ENCODE measurements at places on chromosomes 5 and 9.

GRCh38 chr5:119302916-119303897 lies 52.6 kb upstream of the TNFAIP8 start:
- DNase-seq, result no peak

- DNase-seq, result no peak
These were observed 319.3 kb upstream of the RPS23 start for GRCh38 chr5:82597437-82597836.

DNA sequence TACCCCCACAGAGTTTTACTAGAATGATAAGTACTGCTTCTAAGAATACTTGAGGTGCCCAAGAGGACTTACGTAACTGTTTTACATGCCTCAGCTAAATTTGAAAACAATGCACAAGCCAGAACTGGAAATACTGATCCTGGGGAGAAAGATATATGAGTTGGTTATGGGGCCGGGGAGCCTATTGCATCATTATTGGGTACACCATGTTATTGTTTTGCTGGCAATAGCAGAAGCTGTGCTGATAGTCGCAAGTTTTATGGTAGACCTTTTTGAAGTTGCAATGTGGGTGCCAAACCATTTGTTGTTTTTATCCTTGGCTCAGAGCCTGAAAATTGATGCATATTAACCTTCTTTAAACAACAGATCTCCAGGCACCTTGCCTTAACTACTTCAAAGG lies 108.4 kb upstream of the DHFR start:
- DNase-seq, result no peak

DNA sequence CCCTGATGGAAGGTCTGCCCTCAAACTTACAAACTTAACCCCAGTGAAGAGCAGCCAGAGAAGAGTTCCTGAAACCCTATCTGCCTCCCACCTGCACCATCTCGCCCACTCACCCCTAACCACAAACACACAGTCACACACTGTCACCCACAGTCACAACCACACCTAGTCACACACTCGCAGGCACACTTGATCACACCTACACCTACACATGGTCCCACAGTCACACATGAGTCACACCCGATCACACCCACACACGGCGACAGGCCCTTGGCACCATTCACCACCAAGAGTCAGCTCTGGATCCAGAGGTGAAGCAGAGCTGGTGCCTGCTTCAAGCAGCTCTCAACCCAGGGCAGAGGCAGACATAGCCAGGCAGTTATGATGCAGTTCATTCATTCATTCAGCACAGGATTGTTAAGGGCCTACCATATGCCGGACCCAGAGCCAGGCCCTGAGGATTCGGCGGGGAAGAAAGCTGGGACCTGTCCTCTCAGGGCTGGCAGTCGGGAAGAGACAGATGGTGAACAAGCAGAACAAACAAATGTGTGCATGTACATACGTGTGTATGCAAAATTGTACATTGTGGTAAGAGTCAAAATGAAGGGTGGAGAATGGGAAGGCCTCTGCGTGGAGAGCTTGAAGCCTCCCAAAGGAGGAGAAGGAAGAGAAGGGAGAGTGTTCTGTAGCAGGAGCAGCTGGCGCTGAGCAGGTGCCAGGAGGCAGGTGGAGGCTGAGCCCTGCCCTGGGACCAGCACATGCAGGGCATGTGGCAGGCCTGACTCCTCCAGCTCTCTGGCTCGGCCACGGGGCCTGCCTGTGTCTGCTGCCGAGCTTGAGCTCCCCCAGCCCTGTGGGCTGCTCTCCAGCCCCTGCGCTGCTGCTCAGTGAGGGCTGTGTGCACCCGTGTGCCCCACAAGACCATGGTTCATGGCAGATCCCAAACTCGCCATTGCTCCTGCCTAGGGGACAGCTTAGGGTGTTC lies 6.4 kb downstream of the TSPAN17 start:
- no peak for DNase-seq

- DNase-seq, result no peak
These were observed 9.7 kb downstream of the ANGPTL2 start for GRCh38 chr9:127112735-127113161.

DNA sequence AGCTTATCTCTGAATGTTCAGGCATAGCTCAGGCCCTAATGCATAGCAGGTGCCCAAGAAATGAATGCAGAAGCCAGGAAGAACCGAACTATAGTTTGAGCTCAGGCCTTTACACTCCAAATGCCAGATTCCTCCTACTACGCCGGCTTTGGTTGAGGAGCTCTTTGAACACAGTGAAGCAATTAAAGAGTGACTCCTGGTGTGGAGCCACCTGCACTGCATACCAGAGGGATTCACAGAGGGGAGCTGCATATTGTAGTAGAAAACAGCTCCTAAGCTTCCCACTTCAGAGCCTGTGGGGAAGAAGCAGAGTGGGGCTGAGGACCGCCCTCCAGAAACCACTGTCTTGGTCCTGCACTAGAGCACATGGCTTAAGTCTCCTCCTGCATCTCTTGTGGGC lies 14.5 kb upstream of the KCNMB1 start:
- DNase-seq, result no peak

GRCh38 chr9:115590011-115590410 lies 472.1 kb upstream of the TNC start:
- DNase-seq, result no peak

- no peak for DNase-seq
These were observed 218.5 kb downstream of the TLE1 start for GRCh38 chr9:81470864-81471263.

DNA sequence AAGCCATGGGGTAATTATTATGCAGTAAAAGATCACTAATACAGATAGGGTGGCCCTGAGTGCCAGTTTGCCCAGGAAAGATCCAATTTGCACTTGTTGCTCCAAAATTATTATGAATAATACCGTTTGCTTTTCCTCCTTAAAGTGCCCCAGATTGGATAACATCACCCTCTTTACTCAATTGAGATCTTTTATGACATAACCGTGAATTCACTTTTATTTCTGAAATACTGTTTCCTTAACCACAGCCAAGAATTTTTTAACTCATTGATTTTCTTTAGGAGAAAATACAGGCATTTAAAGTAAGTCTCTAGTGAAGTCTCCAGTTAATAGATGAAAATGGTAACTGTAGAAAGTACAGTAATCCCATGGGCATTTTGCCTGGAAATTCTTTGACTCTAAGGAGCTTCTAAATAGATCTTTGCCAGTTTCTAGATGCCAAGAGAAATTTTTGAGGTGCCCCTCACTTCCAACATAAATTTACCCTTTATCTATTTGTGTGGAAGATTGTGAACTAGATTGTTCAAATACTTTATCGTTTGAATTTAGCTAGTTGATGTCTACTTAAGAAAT lies 99.2 kb downstream of the UHRF2 start:
- no peak for DNase-seq

GRCh38 chr5:139742173-139742903 lies 53.3 kb upstream of the PSD2 start:
- no peak for DNase-seq

- no peak for DNase-seq
These were observed 60.7 kb downstream of the NSD1 start for GRCh38 chr5:177194268-177194667.

GRCh38 chr9:21549251-21549765 lies 67.2 kb upstream of the IFNE start:
- DNase-seq, result no peak

GRCh38 chr5:152389208-152389849 lies 15.8 kb downstream of the NMUR2 start:
- no peak for DNase-seq

- DNase-seq, result no peak
These were observed 27.5 kb downstream of the PAEP start for GRCh38 chr9:135588886-135589595.

DNA sequence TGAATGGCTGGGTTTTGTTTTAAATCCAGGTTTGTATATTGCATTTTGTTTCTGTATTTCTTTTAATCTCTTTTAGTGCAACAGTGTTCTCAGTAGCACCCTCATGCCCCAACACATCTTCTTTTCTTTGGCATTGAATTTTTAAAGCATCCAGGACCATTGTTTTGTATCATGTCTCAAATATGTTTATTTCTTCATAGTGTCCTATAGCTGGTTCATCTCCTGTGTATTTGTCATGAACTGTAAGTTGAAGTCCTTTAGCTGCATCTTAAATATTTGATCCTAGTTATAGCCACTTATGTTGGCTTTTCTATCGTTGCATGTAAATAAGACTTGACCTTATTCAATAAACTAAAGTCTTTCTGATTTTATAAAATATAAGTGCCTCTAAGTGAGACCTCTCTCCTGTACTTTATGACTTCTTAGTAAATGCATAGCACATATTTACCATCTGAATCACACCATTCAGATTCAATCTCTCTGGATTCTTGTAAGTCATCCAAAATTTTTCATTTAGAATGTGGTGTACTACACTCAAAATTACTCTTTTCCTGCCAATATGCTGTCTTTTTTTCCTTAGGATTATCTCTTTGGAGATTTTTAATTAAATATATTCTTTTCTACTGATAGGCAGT lies 21.0 kb upstream of the ERCC6L2 start:
- DNase-seq, result no peak

- no peak for DNase-seq
These were observed 85.2 kb downstream of the RASGRF2 start for GRCh38 chr5:81045389-81045807.

DNA sequence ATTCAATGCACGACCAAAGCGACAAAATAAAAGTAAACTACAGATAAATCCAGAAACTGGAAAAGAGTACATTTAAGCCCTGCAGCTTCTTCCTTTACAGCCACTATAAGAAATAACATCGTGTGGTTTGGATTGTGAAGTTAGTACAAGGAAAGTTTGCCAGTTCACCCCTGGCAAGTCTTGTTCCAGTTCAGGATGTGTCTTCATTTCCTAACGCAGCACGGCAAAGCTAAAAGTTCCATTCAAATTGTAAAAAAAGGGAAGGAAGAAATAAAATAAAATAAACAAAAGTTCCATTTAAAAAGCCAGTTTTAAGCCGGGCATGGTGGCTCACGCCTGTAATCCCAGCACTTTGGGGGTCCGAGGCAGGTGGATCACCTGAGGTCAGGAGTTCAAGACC lies 83.3 kb upstream of the RETREG1 start:
- DNase-seq, result no peak

DNA sequence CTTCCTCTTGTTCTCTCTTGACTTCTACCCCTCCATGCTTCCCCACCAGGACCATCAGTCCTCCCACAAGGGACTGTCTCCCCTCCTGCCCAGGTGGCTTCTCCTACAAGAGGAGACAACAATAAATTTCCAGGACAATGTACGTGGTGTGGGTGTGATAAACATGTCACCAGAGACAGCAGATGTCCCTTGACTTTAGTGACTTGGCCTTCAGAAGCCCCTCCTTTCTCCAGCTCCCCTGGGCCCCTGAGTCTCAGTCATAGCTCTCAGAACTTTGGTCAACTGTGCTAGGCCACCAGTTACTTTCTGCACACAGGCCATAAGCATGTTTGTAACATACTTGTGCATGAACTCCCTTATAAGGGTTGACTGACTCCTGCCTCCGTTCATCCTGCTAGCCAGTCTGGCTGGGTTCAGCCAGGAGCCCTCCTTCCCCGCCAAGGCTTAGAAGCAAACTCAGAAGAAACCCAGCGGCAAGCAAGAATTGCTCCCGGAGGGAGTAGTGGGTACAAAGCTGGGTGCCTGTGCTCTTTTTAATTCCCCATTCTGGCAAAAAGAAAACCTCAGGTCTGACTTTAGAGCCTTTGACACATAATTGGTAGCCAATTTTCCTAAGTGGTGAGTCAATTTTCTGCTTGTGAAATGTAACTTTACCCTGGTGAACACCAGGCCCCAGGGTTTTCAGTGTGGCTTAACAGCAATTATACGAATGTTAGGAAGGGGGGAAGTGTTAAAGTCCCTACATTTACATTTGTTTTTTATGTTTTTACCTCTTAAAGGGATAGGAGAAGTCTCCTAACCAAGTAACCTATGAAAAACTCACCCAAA lies 49.2 kb downstream of the EBF1 start:
- DNase-seq, result no peak

DNA sequence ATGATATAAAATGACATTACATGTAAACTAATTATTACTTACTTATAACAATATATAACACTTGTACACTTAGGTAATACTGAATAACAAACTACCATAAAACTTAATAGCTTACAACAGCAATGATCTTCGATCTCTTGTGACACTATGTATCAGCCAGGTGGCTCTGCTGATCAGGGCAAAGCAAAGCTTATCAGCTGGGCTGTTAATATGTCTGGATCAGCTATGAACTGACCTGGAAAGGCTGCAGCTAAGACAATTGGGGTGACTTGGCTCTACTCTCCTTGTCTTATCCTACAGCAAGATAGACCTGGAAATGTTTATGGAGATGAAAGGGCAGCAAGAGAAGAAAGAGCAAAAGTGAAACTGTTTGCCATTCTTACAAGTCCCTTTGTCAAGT lies 511.3 kb downstream of the TLR4 start:
- no peak for DNase-seq

- DNase-seq, result no peak
These were observed 293.0 kb downstream of the SPOCK1 start for GRCh38 chr5:137206030-137206715.

DNA sequence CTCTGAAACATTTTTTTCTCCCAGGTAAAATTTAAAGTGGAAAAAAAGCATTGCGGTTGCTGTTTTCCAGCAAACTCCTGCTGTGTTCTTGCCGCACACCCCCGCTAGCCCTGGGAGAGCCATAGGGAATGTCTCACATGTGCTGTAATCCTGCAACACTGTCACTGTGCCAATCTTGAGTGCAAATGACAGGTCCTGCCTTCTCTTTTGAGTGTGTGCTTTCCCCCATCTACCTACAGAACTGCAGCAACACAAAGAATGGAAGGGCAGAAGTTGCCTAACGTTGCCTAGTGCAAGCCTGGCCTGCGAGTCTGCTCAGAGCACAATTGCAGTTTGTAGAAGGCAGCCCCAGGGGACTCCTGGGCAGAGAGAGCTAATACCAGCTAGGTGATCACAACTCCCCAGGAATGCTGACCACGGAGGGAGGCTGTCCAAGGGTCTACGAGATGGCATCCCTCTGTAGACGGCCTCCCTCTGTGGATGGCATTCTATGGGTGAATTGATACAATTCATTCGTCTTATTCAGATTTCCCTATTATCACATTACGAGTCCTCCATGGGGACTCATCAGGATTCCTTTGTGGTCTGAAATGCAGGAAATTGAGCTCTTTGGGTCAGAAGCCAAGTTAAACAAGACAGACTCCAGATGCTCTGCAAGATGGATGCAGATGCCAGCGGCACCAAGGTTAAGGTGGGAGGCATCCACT lies 172.6 kb upstream of the S1PR3 start:
- no peak for DNase-seq

DNA sequence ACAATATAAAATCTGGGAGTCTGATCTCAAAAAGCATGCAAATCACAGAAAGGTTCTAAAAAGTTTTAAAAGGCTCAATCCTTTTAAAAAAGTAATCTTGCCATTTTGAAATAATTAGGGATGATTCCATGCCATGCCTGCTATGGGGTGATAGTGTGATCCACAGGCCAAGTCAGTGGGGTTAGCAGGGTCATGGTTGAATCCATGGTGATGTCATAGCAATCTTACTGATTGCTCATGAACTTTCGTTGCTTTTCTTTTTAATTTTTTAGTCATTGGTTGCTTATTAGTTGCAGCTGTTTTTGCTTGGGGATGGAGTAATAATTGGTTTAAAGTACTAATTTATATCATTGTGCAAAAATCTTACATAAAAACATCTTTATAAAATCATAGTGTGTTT lies 485.0 kb downstream of the ENC1 start:
- no peak for DNase-seq

- no peak for DNase-seq
These were observed 84.9 kb upstream of the ANKRD55 start for GRCh38 chr5:56317923-56318561.

Data from hematopoietic multipotent progenitor cell (in vitro differentiated cells).